ENCODE measurements at places on chromosomes 12 and 14.

DNA sequence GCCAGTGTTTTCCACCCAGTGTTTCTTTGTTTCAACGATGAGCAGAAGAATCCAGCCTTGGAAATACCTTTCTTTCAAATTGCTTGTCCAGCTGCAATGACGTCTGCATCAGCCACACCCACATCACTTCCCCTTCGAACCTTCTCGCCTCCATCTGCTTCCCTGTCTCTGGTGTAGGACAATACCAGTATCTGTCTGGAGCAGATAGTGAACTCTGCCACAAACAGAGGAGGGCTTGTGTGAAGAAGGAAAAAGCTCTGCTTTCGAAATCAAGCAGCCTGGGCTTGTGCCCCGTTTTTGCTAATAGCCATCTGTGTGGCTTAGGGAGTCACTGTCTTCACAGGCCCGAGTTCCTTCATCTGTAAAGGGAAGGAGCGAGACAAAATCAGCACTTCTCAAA, 415.4 kb downstream of the ZFP36L1 start:
- DNase-seq = no peak

- no peak for DNase-seq
Measured at GRCh38 chr14:37035401-37035800, 137.0 kb downstream of the SLC25A21 start.

DNA sequence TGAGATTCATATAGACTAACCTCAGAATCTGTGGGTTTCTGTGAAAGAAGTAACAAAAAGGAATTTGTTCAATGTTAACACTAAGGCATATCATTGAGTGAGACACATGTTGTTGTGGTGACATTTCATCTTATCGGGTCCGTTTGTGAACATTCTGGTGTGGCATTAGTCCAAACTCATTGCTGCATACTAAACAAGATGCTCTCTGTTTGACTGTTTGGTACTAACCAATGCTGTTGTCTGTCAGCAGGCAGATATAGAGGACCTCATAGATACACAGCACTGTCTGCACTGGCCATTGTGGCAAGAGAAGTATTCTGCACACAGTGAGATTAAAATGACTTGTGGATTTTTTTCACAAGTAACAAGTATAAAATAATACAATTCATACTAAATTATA, 41.2 kb downstream of the SLC25A21 start:
- DNase-seq = no peak

DNA sequence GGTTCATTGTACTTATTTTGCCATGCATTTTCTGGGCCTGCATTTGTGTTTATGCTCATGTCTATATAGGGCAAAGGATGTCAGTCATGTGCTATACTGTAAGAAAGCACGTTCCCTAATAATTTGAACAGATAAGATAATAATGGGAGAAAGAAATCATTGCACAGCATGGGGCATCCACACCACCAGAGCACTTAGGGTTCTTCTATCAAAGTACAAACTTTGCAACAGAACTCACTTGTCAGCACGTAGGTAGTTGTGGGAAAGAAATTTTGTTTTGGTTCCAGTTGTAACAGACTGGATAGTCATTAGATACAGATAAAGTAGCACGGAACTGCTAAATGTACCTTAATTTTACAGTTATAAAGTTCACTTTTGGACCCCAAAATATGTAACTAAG, 10.1 kb downstream of the PPP1CC start:
- no peak for DNase-seq

Data from NCI-H748 treated with DMSO at 0.1 percent for 48 hours (cell line).